Mesothelial cell of epicardium (in vitro differentiated cells): ENCODE measurements at places on chromosomes 6 and 20. TPM values are rescaled to one million over a fixed set of nuclear protein-coding genes. Genes with fewer than 3 reads are reported as not detected.
A peak's percentile ranks its signal among the peaks of the same experiment; 100 is the strongest.

GRCh38 chr6:82381278-82381677, 17.7 kb downstream of the TPBG start:
- H3K27ac ChIP-seq: no peak overlapping the region
- H3K36me3 ChIP-seq: peaks cover 4% of the 10 kb centered on the region
- no peaks in the 10 kb centered on the region for H3K27me3 ChIP-seq
- no peak overlapping the region for H3K4me3 ChIP-seq

- H3K4me3 ChIP-seq: no peak overlapping the region
- H3K27me3 ChIP-seq: no peaks in the 10 kb centered on the region
These were observed 93.2 kb downstream of the HIVEP1 start for GRCh38 chr6:12105271-12105670.

- H3K27ac ChIP-seq: no peak overlapping the region
- no peak overlapping the region for H3K4me3 ChIP-seq
- no peaks in the 10 kb centered on the region for H3K27me3 ChIP-seq
- DNase-seq: no peak
- peaks cover 7% of the 10 kb centered on the region for H3K36me3 ChIP-seq
- peaks cover 2% of the 10 kb centered on the region for H3K4me1 ChIP-seq
These were observed 50.7 kb downstream of the STK35 start for GRCh38 chr20:2152317-2152716.

GRCh38 chr6:45469663-45470062, 91.9 kb upstream of the SUPT3H start:
- H3K4me1 ChIP-seq: peaks cover 24% of the 10 kb centered on the region
- H3K36me3 ChIP-seq: no peaks in the 10 kb centered on the region
- DNase-seq: no peak
- no peaks in the 10 kb centered on the region for H3K27me3 ChIP-seq

- no peak overlapping the region for H3K4me3 ChIP-seq
- H3K36me3 ChIP-seq: no peaks in the 10 kb centered on the region
- no peak overlapping the region for H3K27ac ChIP-seq
- peaks cover 19% of the 10 kb centered on the region for H3K4me1 ChIP-seq
- peaks cover 2% of the 10 kb centered on the region for H3K27me3 ChIP-seq
These were observed 33.6 kb upstream of the CST7 start for GRCh38 chr20:24915440-24915839.

DNA sequence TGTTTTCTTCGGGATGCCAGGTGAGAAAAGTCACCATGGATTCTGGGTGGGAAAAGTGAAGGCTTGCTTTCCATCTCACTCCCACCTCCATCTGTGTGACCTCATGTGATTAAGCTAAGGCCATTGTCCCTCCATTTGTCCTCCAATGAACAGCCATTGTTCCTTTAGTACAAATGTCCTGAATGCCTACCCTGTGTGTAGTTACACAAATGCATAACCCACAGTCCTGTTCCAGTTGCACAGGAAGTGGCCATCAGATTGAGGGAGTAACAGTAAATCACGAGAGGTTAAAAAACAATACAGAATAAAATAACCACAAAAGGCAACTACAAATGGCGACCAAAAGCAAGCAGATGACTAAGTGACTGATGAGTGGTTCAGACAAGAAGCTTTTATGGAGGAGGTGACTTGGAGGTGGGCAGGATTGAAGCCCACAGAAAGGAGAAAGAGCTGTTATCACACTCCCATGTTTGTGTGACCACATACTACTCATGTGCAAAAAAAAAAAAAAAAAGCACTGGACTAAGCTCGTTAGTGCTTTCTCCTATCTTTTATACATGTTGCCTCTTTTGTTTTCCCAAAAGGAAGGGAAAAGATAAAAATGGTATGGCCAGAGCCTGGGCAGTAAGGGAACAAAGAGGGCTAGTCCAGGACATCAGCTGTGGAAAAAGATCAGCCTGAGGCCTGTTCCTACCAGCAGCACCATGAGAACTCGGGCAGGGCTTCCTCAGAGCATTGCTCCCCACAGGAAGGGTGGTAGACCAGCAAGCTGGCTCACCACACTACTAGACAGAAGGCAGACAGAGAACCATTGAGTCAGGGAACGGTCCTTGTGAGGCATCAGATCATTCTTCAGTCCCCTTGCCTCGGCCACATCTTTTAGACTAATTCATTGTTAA, 111.0 kb downstream of the TFAP2A start:
- peaks cover 7% of the 10 kb centered on the region for H3K4me1 ChIP-seq
- H3K4me3 ChIP-seq: no peak overlapping the region
- H3K36me3 ChIP-seq: no peaks in the 10 kb centered on the region
- DNase-seq: no peak
- no peak overlapping the region for H3K27ac ChIP-seq

DNA sequence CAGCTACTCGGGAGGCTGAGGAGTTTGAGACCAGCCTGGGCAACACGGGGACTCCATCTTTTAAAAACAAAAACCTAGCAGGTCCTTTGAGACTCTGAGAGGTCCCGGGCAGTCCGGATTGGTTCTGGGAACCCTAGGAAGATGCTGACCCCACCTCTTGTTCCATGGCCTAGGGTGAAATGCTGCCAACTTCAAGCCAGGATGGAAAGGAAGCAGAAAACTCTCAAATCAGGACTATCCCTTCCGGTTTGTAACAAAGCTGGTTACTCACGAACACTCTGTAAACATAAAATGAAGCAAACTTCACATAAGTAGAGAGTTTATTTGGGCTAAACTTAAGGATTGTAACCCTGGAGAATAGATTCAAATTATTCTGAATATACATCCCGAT, 28.0 kb downstream of the CAPN11 start:
- no peak overlapping the region for H3K4me3 ChIP-seq
- H3K27me3 ChIP-seq: no peaks in the 10 kb centered on the region
- no peak overlapping the region for H3K27ac ChIP-seq
- no peak for DNase-seq

DNA sequence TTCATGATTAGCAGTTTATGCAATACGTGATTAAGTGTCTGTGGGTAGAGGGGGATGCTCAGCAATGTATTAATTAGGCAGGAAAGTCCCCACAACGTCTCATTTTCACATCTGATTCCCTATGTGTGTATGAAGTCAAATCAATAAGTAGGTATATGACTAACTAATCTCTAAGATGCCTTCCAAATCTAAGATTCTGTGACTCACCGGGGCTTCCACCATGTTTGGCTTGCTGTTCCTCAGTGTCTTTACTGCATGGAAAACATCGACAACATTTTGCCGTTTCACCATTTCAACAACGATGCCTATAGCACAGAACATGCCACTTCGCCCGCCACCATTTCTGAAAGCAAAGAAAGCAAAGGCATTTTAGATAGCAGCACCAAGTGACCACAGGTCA, 72.0 kb upstream of the THEMIS start:
- DNase-seq: no peak
- H3K36me3 ChIP-seq: peaks cover 45% of the 10 kb centered on the region
- no peaks in the 10 kb centered on the region for H3K27me3 ChIP-seq
- no peaks in the 10 kb centered on the region for H3K4me1 ChIP-seq
- H3K27ac ChIP-seq: no peak overlapping the region

- DNase-seq: no peak
- H3K27ac ChIP-seq: no peak overlapping the region
- H3K36me3 ChIP-seq: no peaks in the 10 kb centered on the region
- peaks cover 14% of the 10 kb centered on the region for H3K27me3 ChIP-seq
- peaks cover 2% of the 10 kb centered on the region for H3K4me1 ChIP-seq
These were observed 141.2 kb upstream of the KCNG1 start for GRCh38 chr20:51163996-51164600.

DNA sequence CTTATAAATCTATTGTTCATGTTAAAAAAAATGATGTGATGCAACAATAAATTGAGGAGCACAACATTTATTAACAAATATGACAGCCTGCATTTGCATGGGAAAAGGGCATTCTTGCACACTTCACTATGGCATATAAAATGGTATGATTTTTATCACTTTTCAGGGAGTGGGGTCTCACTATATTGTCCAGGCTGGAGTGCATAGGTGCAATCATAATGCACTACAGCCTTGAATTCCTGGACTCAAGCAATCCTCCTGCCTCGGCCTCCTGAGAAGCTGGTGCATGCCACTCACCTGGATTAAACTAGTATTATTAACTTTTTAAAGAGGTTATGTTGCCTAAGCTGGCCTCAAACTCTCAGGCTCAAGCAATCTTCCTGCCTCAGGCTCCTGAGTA, 11.4 kb downstream of the NUP43 start:
- no peak overlapping the region for H3K27ac ChIP-seq
- no peaks in the 10 kb centered on the region for H3K4me1 ChIP-seq
- no peak overlapping the region for H3K4me3 ChIP-seq
- no peaks in the 10 kb centered on the region for H3K27me3 ChIP-seq

- H3K27me3 ChIP-seq: peaks cover 65% of the 10 kb centered on the region
- DNase-seq: no peak
- no peak overlapping the region for H3K27ac ChIP-seq
- H3K4me1 ChIP-seq: peaks cover 9% of the 10 kb centered on the region
- H3K4me3 ChIP-seq: peak overlapping the region; percentile 53
These were observed 12.6 kb downstream of the HSPA12B start for GRCh38 chr20:3744806-3745685.

DNA sequence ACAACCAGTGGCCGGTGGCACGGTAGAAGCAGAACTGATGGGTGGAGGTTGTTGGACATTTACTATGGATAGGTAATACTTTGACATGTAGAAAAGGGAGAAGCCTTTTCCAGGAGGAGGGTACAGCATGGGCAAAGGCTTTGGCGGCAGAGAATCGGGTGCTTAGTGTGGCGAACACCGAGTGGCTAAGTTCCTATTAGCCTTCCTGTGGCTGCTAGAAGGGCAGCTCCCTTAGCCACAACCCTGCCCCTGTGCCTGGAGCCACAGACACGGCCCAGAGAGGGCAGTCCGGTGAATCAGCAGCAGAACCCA, 37.9 kb upstream of the TGM2 start:
- H3K27ac ChIP-seq: no peak overlapping the region
- H3K4me3 ChIP-seq: no peak overlapping the region
- DNase-seq: no peak
- no peaks in the 10 kb centered on the region for H3K27me3 ChIP-seq
- H3K36me3 ChIP-seq: no peaks in the 10 kb centered on the region

GRCh38 chr20:36173451-36173933, 19.0 kb downstream of the EPB41L1 start:
- peak; percentile 47 for DNase-seq
- no peaks in the 10 kb centered on the region for H3K27me3 ChIP-seq
- H3K4me1 ChIP-seq: peaks cover 19% of the 10 kb centered on the region
- no peak overlapping the region for H3K27ac ChIP-seq
- peaks cover 4% of the 10 kb centered on the region for H3K36me3 ChIP-seq
- no peak overlapping the region for H3K4me3 ChIP-seq

- no peaks in the 10 kb centered on the region for H3K36me3 ChIP-seq
- H3K4me3 ChIP-seq: no peak overlapping the region
- H3K27me3 ChIP-seq: no peaks in the 10 kb centered on the region
- H3K27ac ChIP-seq: no peak overlapping the region
- H3K4me1 ChIP-seq: no peaks in the 10 kb centered on the region
These were observed 56.6 kb downstream of the MAFB start for GRCh38 chr20:40632346-40632976.

DNA sequence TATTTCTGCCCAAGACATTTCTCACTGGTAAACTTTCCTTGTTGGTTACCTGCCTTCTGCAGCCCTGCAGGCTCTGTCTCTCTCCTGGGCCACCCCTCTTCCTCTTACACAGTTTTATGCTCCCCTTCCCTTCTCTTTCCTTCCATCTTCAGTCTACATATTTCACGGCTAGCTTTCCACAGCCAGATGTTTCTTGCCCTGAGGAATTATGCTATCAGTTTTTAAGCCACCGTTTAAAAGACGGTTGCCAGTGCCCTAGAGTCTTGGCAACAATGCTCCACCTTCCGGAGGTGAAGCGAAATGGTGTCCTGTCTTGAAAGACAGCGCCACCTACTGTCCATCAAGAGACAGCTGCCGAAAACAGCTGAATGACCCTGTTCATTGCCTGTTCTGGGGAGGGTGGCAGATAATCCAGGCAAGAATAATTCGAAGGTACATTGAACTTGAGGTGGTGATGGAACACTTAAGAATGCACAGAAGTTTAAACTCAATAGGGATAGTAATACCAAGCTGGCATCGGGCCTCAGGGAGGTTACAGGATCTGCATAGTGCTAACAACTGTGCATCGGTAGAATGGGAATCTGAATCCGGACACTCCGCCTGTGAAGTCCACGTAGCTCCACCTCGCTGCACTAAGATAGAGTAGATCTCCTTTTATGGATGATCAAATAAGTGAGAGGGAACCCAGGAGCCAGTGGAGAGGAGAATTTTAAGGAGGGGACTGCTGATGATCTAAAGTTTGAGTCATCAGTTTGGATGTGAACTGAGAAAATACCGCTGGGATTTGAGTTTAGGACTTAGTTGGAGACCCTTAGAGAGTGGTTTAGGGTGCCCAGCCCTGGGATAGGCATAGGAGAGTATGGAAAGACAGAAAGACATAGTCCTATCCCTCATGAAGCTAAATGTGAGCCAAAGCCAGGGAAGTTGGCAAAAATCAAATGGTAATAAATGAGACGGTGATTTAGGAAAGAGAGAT, 4.8 kb upstream of the TRIM40 start:
- H3K4me1 ChIP-seq: peaks cover 6% of the 10 kb centered on the region
- DNase-seq: peak; percentile 53
- H3K27me3 ChIP-seq: peaks cover 93% of the 10 kb centered on the region

DNA sequence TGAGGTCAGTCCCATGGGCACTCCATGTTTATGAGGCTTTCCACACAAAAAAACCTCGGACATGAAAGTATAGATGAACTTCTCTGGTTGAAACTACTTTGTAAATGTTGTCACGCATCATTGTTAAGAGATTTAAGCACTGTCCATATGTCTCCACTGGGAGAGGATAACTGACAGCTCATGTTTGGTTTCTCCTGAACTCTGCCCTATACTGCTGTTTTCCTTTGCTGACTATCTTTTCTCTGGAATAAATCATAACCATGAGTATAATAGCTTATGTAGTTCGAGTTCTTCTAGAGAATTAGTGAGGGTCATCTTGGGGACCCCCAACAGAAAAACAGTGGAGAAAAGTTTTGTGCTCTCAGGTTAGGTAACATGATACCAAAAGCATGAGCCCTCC, 14.3 kb downstream of the THEMIS start:
- no peaks in the 10 kb centered on the region for H3K4me1 ChIP-seq
- H3K36me3 ChIP-seq: no peaks in the 10 kb centered on the region
- H3K27ac ChIP-seq: no peak overlapping the region
- no peaks in the 10 kb centered on the region for H3K27me3 ChIP-seq
- DNase-seq: no peak

The CRIP3 gene
- total RNA-seq: 2.2 to 3.4 TPM (median 2.9 TPM) in 3 replicates

The AGPAT1 gene
- 63.2 to 69.0 TPM (median 64.6 TPM) in 3 replicates for total RNA-seq

The HAO1 gene
- not detected in 3 replicates for total RNA-seq

The SAMD5 gene
- 10.6 to 12.6 TPM (median 12.0 TPM) in 3 replicates for total RNA-seq

The OOEP gene
- total RNA-seq: not detected in 3 replicates

The OR2B6 gene
- total RNA-seq: not detected in 3 replicates

The KIF13A gene
- total RNA-seq: 52.2 to 57.0 TPM (median 54.4 TPM) in 3 replicates

The FAM209B gene
- total RNA-seq: 0.36 to 0.60 TPM in 2 of 3 replicates, not detected in the other
